ENCODE measurements at places on chromosomes 16 and 17. TPM values are rescaled to one million over a fixed set of nuclear protein-coding genes. Genes with fewer than 3 reads are reported as not detected.

The NDEL1 gene
- 60.8 TPM for total RNA-seq

The TBC1D3G gene
- total RNA-seq: not detected

The CD300LG gene
- total RNA-seq: 3.5 TPM

The SCN4A gene
- total RNA-seq: 2.2 TPM

The PPP1R27 gene
- total RNA-seq: not detected

DNA sequence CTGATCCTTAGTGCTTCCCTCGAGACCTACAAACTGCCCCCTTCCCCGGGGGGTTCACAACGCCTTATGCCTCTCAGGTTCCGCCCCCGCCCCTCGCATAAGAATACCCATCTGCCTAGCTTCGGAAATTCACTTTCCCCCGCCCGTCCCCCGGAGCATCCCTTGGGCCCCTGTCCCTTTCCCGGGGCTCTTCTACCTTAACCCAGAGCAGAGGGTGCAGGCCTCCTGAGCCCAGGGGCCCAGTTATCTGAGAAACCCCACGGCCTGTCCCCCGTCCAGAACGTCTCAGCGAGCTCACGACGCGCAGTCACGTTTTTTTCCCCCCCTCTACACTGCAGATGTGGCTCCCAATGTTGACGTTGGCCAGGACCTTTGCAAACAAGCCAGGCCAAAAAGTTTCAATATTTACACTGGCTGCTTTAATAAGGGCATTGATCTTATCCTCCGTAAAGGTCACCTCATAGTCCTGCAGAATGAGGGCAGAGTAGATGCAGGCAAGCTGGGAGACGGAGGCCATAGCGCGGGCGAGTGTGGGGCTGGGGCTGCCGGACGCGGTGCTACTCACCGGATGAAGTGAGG, 1.4 kb upstream of the NBR1 start:
- peak; percentile 81 for DNase-seq

DNA sequence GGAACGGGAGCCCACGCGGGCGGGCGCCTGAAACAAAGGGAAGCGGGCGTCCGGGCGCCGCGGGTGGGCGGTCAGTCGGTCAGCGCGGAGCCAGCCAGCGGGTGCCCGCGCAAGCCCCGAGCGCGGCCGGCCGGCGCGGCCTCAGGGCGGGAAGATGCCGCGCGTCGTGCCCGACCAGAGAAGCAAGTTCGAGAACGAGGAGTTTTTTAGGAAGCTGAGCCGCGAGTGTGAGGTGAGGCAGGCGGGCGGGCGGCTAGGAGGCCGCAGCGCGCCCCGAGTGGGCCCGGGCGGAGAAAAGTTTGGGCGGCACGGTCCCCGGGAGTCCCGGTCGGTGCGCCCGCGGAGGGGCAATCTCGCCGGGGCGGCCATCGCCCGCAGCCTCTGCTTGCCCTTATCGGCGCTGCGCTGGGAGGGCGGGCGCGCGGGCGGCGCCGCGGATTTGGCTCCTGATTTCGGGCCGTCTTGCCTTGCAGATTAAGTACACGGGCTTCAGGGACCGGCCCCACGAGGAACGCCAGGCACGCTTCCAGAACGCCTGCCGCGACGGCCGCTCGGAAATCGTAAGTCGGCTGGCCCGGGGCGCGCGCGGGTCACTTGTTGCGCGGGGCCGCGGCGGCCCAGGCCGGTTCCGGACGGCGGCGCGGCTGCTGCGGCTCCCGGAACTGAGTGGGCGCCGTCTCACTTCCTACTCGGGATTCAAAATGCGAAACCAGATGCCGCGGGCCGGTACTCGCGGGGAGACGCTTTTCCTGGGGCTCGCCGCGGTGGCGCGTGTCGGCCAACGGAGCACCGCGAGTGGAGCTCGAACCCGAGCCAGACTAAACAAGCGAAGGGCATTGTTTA, 526 bp downstream of the CBFB start:
- DNase-seq: peak; percentile 93

DNA sequence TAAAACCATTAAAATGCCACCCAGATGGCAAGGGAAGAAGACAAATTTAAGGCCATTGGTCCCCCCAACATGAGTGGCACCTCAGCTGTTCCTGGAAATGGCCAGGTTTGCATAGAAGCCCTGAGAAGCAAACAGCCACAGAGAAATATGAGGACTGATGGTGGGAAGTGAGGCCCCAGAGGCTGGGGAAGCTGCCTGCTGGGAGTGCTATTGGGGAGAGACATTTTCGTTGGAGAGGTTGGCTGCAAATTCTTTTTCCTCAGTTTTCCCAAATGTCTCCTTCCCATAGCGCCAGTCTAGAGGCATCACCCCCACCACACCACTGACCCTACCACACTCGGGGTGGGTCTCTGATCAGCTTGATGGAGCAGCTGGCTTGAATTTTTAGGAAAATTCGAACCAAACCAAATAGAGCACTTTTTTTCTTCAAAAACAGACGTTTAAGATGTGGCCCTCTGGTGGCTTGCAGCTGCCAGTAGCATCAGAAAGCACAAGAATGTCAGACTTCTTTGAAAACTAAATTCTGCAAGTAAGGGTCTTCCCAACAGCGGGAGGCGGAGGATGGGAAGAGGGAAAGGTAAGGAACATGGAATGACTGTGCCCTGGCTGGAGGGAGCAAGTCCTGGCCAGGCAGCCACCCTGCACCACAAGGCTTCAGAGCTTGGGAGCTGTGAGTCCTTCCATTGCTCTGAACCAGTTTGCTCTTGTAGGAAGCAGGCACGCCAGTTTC, 13.2 kb upstream of the SLC12A3 start:
- peak; percentile 52 for DNase-seq

DNA sequence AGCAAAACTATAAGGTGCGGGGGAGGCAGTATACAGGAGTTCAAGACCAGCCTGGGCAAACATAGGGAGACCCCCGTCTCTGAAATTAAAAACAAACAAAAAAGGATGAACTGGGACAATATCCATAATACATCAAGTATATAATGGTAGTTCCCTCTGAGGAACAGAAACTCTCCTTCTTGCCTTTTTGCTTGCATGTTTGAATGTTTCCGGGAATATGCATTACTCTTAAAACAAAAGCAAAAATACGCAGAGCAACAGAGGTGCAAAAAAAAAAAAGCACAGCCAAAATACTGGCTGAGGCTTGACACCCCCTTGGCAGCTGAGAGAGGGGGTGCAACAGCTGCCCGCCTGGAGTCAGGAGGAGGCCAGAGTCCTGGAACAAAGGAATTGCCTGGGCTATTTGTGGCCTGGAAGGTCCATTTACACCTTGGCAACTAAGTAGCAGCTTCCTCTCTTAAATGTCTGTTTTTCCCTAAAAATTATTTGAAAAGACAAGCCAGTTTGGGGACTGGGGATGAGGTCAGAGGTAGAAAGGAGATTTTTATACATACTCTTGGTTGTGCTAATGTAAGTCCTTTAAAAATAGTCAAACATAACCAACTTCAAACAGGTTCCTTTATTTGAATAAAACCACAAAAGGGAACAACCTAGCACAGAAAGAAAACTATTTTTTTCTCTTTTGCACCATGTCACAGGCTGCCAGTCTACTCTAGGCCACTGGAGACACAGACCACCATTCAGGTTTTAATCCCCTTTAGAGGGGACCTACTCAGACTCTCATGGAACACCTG, 19.5 kb downstream of the USP7 start:
- no peak for DNase-seq

- DNase-seq: no peak
These were observed 27.5 kb downstream of the MYBBP1A start for GRCh38 chr17:4527566-4528125.

GRCh38 chr17:45666641-45667040, 117.5 kb upstream of the CRHR1 start:
- peak; percentile 53 for DNase-seq

GRCh38 chr17:45841883-45842525, 2.7 kb upstream of the SPPL2C start:
- no peak for DNase-seq

DNA sequence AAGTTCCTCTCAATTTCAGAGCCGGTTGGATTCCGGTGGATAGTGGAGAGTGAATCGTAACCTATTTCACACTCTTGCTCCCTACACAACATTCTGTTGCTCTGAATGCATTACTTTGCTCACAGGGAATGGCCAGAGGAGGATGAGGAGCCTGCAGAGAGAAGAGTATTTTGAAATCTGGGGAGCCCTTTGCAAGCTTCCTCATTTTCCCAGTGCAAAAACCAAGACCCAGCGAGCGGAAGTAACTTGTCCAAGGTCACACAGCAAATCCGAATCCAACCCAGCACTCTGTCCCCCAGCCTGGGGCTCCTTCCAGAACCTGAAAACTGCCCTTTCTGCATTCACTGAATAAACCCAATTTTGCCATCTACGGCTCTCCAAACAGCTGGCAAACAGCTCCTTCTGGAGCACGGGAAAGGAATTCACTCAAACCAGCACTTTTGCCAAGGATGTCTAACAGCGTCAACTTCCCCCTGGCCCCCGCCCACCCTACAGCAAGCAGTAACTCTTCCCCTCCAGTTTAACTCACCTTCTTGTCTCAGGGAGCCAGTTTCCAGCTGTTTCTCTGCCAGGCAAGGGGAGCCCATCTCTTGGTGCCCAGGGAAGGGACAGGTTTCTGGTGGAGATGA, 557 bp downstream of the KCNG4 start:
- no peak for DNase-seq

- no peak for DNase-seq
These were observed 265.0 kb downstream of the CPPED1 start for GRCh38 chr16:12538667-12539091.

- peak; percentile 91 for DNase-seq
These were observed 2.5 kb upstream of the ZNF423 start for GRCh38 chr16:49858200-49859124.

Data from posterior vena cava (tissue), 2 donors.